ENCODE measurements at places on chromosomes 13 and 19.
A peak's percentile ranks its signal among the peaks of the same experiment; 100 is the strongest.

GRCh38 chr13:28537171-28537570, 42.2 kb upstream of the FLT1 start:
- no peak for DNase-seq

GRCh38 chr13:24502533-24503378, 9.8 kb downstream of the PARP4 start:
- DNase-seq, result no peak

DNA sequence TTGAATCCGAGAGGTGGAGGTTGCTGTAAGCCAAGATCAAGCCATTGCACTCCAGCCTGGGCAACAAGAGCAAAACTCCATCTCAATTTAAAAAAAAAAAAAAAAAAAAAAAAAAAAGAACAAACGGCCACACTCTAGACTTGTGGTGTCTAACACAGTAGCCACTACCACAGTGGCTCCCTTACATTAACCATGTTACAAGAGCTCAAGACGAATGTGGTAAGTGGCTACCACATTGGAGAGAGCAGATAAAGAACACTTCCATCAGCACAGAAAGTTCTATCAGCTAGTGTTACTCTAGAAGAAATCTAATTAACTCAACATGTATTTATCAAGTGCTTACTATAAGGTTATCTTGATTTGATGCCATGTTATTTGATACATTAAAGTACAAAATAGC, 11.5 kb downstream of the XPO4 start:
- DNase-seq, result no peak

DNA sequence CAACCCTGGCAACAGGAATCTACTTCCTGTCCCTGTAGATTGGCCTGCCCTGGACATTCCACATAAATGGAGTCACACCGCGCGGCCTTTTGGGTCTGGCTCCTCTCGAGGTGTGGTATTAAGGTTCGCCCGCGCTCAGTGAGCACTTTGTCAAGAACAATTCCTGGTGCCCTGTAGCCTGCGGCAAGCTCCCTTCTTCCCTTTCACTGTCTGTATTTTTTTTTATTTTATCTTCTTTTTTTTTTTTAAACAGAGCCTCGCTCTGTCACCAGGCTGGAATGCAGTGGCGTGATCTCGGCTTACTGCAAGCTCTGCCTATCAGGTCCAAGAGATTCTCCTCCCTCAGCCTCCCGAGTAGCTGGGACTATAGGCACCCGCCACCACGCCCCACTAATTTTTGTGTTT, 28.3 kb downstream of the PEX11G start:
- DNase-seq, result no peak

GRCh38 chr13:32474999-32475792, 47.3 kb upstream of the N4BP2L1 start:
- no peak for DNase-seq

GRCh38 chr19:47099576-47100050, 14.0 kb downstream of the ZC3H4 start:
- no peak for DNase-seq

- no peak for DNase-seq
Measured at GRCh38 chr13:44414716-44415115, 41.1 kb downstream of the SERP2 start.

- DNase-seq, result no peak
Measured at GRCh38 chr13:99577934-99578917, 77.0 kb downstream of the TM9SF2 start.

GRCh38 chr19:23118400-23118799, 1.6 kb downstream of the ZNF730 start:
- DNase-seq, result no peak

DNA sequence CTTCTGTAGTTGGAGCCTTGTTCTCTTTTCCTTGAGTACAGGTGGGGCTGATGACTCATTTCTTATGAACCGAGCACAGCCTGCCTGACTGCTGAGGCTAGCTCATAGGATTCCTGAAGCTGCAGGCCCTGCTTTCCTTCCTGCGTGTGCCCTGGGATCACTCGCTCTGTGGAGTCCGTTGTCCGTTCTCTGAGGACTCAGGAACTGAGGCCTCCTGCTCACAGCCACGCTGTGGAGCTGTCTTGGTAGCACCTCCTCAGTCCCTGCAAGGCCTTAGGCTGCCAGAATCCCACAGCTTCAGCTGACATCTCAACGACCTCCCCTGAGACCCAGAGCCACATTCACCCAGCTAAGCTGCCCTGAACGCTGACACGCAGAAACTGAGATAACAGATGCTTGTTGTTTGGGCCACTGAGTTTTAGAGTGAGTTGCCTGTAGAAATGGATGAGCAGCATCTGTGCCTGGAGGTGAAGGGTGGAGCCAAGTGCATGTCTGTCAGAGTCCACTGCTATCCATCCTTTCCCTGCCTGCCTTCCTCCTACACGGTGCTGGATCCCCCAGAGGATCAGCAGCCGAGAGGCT, 72.9 kb downstream of the ARHGEF7 start:
- DNase-seq, result no peak

- no peak for DNase-seq
Measured at GRCh38 chr13:101289764-101290163, 126.5 kb downstream of the NALCN start.

DNA sequence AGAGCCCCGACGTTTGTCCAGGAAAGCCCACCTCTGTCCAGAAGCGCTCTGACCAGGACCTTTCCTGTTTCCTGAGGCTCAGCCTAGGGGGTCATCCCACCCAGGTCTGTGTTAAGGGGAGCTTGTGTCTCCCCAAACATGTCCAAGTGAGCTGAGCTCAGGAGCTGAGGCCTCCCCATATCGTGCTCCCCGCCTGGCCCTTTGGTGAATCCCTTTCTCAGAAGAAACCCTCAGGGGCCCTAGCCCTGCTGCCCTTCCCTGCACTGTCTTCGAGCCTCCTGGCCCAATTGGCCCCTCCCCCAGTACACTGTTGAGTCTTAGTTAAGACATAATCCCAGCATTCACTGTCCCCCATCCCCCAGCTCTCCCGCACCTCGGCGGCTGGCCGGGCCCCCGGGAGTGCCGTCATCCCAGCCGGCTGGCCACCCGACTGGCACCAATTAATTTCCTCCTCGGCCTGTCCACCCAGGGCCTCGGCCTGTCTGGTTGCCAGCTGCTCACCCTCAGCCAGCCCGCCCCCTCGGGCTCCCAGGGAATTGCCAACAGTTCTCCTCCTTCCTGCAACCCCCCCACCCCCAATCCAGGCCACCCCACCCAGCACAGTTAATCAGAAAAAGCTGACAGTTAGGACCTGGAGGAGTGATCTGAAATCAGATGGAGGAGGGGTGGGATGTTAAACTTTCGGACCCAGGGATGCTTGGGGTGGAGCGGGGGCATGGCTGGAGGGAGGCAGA, 13.6 kb downstream of the IER2 start:
- DNase-seq, result peak; percentile 31

- no peak for DNase-seq
Measured at GRCh38 chr19:32350471-32350865, 5.1 kb downstream of the ZNF507 start.

- DNase-seq, result no peak
Measured at GRCh38 chr13:96025283-96025682, 27.9 kb downstream of the UGGT2 start.

GRCh38 chr19:648904-649801, 9.5 kb downstream of the FGF22 start:
- DNase-seq, result no peak

DNA sequence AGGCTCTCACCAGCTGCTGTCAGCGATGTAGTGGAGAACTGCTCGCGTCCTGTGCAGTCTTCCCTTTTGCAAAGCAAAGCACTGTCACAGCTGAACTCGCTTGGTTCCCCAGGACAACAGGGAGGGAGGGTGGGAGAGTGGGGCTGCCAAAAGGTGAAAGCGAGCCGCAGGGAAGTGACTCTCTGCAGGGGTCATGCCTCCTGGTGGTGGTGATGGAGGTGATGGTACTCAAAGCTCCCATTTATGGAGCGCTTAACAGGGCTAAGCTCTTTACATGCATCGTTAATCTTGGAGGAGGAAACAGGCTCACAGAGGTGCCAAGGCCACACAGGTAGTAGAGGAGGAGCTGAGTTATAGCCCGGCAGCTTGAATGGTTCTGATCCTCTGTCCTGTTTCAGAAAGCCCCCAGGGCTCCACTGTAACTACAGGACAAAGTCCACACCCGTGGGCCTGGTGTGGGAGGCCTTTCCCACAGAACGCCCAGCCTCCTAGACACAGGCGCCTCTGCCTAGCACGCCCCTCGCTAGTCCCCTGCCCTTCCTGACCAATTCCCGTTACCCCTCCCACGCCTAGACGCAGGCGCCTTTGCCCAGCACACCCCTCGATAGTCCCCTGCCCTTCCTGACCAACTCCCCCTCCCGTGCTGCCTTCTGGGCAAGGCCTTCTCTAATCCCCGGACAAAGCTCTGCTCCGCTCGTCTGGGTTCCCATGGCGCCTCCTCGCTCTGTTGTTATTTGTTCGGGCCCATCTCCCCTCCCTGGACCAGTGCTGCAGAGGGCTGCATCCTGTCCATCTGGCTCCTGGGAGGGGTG, 10.7 kb downstream of the PPP1R37 start:
- DNase-seq, result no peak

DNA sequence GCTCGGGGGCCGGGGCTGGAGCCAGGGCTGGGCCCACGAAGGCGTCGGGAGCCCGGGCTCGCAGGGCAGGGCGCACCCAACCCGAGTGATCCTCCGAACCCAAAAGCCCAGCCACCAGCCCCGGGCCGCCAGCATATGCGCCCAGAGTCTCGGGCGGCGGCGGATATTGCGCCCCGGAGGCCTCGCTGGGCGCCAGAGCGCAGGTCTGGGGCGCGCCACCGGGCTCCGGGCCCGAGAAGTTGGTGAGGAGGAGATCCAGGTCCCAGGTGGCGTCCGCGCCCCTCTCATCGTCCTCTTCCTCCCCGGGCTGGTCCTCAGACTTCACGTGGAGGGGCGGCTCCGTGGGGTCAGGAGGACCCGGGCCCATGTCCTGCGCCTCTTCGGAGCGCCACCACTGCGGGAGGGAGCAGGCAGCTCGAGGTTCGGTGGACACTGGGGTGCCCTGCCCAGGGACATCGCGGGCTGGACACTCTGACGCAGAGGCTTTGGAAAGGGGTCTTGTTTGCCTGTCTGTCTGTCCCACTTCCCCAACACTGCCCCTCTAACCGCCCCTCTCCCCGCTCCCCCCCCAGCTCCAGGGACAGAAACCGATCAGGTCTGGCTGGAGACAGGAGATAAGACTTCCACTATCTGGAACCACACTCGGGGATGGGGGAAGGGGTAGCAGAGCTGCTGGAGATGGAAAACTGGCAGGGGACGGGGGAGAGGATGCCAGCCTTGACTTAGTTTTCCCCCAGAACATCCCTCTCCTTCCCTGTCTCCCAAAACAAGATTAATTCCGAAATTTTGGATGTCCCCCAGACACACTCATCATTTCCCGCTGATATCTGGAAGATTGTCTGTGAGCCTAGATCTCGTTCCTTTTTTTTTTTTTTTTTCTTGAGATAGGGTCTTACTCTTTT, 1.0 kb downstream of the KLF1 start:
- no peak for DNase-seq

DNA sequence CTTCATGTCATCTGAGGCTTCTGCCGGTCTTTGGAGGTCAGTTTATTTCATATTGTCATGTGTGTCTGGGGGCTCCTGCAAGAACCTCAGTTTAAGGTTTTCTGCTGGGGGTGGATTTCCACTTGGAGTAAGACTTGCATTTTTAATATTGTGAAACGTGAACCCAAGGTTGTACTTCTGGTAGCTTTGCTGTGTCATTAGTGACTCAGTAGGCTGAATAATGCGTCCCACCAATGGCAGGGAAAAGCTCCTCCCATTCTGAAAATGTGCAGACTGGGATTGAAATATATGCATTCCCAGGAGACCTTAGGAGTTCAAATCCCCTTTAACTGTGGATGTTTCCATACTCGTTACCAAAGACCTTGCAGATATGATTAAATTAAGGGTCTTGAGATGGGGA, 46.2 kb downstream of the ING1 start:
- DNase-seq, result no peak

DNA sequence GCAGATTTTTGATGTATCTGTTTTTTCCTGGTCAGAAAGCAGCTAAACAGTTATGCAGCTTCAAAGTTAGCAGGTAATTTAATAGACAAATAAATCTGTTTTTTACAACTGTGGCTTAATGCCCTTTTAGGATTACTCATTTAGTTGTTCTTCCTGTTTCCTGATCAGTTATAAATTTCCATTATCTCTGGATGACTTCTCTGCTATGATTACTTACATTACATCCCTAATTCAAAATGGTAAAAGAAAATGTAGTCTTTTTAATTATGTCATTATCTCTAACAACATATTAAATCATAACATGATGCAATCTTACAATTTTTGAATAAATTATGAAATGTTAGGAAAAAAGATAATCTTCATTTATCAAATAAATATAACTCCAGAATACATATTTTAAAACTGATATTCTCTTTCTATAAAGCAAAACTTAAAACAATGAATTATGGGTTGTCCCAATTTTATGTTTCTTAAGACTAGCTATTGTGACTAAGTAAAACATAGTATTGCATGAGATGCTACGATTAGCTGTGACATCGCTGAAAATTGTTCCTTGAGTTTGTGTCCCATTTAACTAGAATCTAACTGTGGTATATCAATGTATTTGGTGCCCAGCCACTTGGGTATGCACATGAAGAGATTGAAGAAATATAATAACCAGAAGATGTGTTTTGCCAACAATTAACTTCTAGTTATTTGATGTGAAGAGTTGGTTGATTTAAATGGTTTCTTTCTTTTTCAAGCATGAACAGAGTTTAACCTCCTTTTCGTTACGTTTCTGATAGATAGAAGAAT, 605.3 kb upstream of the SPRY2 start:
- no peak for DNase-seq

DNA sequence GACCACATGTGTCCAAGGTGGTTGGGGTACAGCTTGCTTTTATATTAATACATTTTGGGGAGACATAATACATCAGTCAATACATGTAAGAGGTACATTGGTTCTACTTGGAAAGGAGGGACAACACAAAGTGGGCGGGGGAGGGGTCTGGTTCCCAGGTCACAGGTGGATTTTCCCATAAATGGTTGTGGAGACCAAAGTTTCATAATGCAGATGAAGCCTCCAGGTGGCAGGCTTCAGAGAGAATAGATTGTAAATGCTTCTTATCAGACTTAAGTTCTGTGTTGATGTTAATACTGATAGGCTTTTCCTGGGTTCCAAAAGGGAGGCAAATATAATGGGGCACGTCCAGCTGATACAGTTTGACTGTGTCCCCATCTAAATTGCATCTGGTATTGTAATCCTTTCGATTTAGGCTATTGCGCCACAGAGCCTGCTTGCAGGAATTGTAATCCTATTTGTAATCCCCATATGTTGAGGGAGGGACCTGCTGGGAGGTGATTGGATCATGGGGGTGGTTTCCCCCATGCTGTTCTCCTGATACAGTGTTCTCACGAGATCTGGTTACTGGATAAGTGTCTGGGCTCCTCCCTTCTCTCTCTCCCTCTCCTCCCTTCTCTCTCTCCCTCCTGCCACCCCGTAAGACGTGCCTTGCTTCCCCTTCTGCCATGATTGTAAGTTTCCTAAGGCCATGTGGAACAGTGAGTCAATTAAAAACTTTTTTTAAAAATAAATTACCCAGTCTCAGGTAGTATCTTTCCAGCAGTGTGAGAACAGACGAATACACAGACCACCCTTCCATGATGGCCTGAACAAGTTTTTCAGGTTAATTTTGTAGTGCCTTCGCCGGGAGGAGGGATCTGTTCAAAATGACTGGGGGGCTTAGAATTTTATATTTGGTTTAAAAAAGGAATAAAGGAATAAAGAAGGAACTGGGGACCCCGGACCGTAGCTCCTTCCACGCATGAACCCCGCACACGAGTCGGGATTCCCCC, 44.9 kb downstream of the ZNF823 start:
- DNase-seq, result no peak
